NCI-H1092 (cell line): ENCODE measurements at places on chromosomes 3 and 15.

GRCh38 chr3:151074256-151074655, 11.2 kb upstream of the MED12L start:
- DNase-seq, result no peak

- DNase-seq, result no peak
These were observed 55.1 kb downstream of the MBNL1 start for GRCh38 chr3:152323834-152324233.

DNA sequence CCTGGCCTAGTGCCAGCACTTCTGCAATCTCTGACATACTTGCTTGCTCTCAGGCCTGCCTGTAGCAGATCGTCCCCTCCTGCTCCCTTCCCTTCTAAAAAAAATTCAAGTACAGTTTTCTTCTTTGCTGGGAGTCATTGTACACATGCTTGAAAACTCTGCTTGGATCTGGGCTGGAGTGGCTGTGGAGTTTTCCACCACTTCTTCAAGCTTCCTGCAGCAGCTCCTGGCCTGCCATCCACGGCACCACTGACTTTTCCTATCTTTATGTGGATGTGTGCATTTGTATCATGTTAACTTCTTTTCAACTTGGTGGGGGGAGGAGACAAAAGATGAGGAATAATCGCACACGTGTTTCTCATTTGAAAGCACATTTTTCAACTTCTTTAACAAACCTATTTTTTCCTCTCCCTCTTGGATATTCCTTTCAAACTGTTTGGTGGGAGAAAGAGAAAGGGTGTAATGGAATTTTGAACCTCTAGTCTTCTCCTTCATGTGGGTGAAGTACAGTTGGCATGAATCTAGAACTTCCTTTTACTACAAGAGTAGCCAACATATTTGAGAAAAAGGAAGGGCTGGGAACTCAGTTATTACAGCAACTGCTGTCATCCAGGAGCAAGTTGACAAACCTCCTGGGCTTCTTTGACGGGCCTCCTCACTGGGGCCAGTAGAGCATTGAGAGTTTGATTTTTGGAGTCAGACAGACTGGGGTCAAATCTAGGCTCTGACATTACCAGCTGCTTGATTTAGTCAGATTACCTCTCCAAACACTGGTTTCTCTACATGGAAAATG, 61.2 kb upstream of the LRTM1 start:
- no peak for DNase-seq

- no peak for DNase-seq
These were observed 15.0 kb downstream of the PTH1R start for GRCh38 chr3:46892285-46893145.

DNA sequence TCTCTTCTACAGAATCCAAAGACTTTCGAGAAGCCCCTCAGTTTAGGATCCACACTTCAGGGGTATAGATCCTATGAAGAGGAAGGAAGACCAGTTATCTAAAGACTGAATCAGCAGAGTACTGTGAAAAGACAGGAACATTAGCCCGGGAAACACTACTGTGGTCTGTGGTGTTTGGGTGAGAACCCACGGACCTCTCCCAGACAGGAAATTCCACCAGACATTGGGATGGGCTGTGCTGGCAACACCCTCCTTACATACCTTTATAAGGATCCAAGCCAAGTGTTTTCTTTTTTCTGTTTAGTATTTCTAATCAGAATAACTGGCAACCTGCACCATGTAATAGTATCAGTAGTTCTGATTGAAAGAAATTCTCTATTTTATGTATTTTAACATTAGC, 14.1 kb downstream of the TMEM207 start:
- no peak for DNase-seq
